ENCODE measurements at places on chromosomes 4 and X.

- no peak for DNase-seq
Observed at GRCh38 chr4:107917500-107917899, 13.8 kb upstream of the CYP2U1 start.

DNA sequence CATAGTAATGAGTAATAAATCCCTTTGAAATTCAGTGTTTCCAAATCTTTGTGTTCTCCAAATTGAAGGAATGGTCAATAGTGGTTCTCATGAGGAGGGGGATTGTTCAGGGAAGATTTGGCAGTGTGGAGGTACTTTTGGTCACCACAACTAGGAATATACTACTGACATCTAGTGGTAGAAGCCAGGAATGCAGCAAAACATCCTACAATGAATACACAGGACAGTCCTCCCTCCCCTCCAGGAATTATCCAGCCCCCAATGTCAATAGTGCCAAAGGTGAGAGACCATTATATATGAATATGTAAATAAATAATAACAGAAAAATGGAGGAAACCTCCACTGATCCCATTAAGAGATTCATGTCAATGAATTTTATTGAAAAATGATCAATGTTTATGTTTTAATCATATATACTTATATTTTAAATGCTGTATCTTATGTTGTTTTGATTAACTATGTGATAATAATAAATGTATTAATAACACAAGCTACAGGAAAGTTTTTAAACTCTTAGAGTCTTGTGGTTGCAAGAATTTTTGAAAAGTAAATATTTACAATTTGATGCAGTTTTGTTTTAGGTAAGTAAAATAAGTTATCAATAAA is 14.4 kb upstream of the FAM9A start:
- peak; percentile 27 for DNase-seq

- DNase-seq: no peak
Observed at GRCh38 chrX:72366701-72367454, 61.2 kb upstream of the CITED1 start.

DNA sequence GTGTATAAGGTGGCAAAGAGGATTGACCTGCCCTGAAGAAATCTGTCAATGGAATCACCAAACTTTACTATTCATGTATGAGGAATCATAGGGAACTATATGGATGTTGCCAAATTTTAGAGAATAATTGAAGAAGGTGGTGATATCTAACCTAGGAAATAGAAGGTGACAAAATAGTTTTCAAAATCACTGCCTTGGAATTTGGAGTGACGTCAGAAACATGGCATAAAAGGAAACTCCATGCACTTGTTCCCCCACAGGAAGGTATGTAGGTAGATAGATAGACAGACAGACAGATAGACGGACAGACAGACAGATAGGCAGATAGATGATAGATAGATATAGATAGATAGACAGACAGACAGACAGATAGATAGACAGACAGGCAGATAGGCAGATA is 793.9 kb upstream of the AMOT start:
- no peak for DNase-seq

DNA sequence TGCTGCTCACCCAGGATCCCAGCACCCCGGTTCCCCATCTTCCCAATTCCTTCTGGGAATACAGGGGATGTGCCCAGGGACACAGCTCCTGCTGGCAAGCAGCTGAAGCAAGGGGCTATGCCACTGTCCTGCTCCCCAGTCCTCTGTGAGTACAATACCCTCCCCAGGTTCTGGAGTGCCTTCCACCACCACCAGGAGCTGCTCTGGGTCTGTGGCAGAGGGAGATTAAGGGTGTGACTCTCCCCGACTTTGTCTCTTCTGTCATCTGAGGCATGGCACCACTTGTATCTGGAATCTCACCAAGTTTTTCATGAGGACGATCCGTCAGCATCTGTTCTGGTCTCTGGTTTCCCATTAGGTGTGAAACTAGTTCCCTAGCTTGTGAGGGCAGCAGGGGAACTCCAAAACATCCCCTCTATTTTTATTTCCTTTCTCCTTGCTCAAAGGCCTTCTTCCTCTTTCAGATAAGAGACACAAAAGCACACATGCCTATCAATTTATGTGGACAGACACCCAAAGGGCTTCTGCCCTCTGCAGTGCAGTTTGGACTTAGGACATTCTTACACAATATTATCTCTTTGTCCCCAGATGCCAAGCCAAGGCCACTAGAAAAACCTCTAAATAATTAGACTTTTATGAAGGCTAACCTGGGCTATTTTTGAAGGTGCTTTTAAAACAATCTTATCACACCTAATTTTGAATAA is 26.8 kb downstream of the MGST2 start:
- DNase-seq: no peak

DNA sequence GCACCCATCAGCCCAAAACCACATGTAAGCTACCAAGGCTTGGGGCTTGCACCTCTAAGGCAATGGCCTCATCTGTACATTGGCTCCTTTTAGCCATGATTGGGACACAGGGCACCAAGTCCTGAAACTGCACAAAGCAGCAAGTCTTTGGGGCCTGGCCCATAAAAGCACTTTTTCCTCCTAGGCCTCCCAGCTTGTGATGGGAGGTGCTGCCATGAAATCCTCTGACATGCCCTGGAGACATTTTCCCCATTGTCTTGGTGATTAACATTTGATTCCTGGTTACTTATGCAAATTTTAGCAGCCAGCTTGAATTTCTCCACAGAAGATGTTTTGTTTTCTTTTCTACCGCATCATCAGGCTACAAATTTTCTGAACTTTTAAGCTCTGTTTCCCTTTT is 58.5 kb upstream of the PABPC4L start:
- no peak for DNase-seq

- DNase-seq: no peak
Observed at GRCh38 chrX:46488712-46489111, 56.5 kb downstream of the ZNF674 start.

DNA sequence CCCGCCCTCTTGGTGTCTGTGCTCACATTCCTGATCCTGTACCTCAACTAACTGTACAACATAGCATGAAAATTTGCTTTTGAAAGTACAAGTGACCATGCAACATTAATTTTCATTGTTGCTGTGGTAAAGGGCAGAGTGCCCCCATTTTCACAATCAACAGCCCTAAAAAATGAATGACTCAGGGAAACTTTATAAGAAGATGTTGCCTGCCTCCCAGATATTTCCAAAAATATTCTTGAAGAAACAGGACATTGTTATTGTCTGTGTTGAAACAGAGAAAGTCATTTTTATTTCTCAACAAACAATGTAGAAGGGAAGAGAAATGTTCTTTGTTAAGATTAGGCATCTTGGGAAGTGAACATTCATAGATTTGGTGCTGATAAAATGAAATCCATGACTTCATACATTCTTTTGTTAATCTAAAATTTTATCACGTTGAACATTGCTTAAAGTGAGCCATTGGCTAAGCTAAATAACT is 113.9 kb upstream of the ANXA3 start:
- DNase-seq: no peak
